GM23338 (cell line): ENCODE measurements at places on chromosomes 5 and 9.

GRCh38 chr5:150469718-150470469 lies 20.4 kb upstream of the RPS14 start:
- no peak for DNase-seq

GRCh38 chr5:35803191-35803651 lies 53.5 kb upstream of the IL7R start:
- DNase-seq, result peak; percentile 77

- DNase-seq, result peak; percentile 46
These were observed 60.9 kb upstream of the GDNF start for GRCh38 chr5:37900692-37901091.

GRCh38 chr5:158014372-158014771 lies 155.4 kb upstream of the CLINT1 start:
- DNase-seq, result no peak

- peak; percentile 88 for DNase-seq
These were observed 136.7 kb downstream of the CAVIN4 start for GRCh38 chr9:100714372-100715099.

DNA sequence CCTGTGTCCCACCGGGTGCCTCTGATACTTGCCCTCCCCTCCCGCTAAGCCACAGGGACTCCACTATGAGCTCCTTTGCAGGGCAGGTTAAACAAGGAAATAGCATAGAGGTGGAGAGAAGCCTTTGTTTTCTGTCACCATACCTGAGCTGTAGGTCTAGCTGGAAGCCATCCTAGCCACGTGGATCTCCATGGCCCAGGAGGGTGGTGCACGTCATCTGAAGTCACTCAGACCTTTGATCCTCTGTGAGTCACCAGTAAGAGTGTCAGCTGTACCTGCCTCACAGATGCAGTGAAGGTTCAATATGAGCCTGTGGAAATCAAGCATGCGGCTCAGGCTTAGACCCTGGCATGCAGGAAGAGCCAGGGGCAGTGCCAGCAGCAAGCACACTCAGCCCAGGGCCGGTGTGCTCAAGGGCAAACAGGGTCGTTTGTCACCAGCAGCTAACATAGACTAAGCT lies 55.1 kb downstream of the ASS1 start:
- DNase-seq, result no peak

GRCh38 chr9:135951889-135952663 lies 9.1 kb downstream of the UBAC1 start:
- no peak for DNase-seq

DNA sequence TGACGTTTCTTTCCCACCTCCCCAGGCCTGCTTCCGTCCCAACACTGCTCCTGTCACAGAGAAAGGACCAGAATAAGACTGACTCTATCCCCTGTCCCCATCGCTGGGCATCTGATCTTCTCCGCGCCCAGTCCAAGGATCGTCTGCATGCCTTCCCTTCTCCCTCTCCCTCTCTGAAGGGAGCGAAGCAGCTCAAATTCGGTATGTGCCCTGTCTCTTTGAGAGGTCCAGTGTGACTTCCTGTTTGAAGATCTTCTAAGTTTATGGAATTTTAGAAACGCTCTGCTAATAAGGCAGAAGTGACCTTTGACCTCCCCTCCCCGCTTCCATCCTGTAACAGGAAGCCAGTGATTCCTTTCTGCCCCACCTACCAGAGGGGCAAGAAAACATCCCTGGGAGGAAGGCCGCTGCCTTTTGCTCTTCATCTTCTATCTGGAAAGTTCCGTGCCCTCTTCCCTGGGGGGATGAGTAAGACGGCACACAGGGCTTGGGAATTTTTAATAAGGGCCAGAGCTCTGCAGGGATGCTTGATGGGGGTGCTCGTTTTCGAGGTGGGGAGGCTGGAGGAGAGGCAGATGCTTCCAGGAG lies 40.7 kb upstream of the RNU6ATAC start:
- DNase-seq, result no peak

GRCh38 chr5:78757269-78758053 lies 108.9 kb upstream of the LHFPL2 start:
- no peak for DNase-seq

GRCh38 chr5:33411498-33411897 lies 29.3 kb upstream of the TARS1 start:
- DNase-seq, result no peak

GRCh38 chr5:34929720-34930461 lies 532 bp downstream of the DNAJC21 start:
- DNase-seq, result peak; percentile 86

GRCh38 chr5:145858959-145859358 lies 13.9 kb downstream of the GRXCR2 start:
- DNase-seq, result no peak

DNA sequence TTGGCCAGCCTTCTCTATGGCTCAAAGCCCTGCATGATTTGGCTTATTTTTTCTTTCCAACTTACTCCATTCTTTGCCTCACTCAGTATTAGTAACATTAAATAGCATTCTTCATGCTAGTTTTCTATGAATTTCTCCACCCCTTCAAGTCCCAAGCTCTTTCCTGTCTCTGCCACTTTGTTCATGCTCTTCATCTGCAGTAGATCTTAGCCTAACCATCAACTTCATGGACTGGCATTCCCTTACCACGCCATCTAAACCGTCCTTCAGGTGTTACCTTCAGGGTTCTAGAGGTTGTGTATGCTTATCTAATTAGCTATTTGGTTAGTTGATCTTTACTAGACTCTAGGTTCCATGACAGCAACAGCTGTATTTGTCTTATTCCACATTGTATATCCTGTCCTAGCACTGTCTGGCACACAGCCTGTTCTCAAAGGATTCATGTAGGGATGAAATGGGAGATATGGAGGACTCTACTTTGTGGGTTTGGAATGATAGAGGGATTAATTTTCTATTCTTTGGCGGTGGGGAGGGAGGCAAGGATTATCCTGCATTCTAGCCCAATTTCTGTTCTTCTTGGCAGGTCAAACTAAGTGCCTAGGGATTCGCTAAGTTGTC lies 26.4 kb downstream of the TMEM167A start:
- DNase-seq, result no peak
